ENCODE measurements at places on chromosomes 2 and 18.

DNA sequence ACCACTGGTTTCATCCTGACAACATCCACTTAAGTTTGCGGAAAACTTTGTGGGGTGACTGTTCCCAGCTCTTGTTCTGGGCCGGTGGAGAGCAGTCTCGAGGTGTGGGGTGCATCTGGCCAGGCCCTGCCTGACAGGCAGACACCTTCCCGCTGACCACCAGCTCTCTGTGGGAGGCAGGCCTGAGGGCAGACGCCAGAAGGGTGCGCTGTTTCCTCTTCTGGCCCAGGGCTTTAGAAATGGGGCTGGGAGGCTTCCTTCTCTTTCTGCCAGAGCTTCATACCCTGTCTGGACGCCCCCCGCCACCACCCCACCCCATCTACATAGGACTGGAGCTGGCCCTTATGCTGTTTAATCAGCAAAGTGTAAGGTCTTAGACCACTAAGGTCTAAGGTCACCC is 263.8 kb downstream of the LOXHD1 start:
- DNase-seq = no peak

DNA sequence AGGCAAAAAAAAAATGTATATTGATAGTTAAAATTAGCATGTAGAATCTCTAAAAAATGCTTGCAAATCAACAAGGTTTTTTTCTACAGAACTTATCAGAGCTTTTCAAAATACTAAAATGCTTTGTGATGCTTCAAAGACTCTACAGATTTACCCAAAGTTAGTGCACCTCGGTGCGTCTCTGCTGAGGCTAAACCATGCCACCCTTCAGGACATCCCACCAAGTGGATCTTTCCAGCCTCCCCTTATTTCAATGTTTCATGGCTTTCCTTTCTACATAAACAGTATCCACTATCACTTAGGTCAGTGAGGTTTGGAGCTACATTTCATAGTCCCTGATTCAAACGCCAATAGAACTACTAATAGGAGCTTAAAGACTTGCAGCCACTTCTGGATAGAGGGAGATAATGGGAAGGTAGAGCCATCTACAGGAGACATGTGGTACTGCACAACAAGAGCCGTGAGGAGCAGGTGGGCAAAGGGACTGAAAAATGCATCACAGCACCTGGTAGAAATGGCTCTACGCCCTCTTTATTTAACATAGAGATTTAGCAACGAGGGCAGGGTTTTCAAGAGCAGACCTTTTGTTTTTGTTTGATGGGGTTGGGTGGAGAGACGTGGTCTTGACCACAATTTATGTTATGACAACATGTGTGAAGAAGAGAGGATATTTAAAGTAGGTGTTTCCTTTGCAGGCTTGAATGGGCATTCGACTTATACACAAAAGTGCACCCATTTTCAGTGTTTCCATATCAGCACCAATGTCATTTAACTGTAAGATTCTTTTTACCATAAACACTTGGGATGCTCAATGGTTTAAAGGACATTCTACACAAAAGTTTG is 56.1 kb upstream of the SLC35G4 start:
- DNase-seq = peak; percentile 5

DNA sequence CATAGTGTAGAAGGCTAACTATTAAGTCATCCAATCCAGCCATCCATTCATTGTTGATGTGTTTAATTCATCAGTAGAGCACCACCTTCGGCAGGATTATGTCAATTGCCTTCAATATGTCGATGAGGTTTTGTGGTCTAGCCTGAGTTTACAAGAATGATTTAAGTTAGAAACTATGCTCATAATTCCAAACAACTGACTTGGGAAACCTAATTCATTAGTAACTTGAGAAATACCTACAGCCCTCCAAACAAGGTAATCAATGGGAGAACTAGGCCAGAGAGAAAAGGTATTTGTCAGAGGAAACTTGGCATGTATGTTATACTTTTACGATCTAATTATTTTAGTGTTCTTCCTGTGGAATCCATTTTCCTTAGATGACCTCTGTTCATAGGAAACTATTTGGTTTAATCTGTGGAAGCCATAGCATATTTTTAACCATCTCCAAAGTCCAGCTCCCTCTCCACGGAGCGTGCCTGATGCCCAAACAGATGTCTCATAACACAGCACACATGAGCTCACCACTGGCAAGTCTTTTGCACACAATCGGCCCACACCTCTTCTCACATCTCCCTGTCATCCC is 148.5 kb downstream of the GFPT1 start:
- DNase-seq = peak; percentile 51

DNA sequence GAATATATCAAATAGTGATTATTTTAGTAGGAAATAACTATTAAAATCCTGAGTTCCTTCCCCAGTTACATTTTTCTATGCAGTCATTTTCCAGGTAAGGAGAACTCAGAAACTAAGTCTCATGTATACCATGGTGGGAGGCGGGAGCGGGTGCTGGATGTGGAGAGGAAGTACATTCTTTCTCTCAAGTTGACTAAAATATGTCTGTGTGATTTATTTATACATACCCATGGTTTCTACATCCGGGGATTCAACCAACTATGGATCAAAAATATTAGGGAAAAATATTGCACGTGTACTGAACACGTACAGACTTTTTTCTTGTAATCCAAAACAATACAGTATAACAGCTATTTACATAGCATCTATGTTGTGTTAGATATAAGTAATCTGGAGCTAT is 6.8 kb downstream of the ZCCHC2 start:
- no peak for DNase-seq

- no peak for DNase-seq
Observed at GRCh38 chr18:54479365-54479764, 111.7 kb upstream of the DYNAP start.

- DNase-seq = no peak
Observed at GRCh38 chr18:68714366-68714711, 569 bp downstream of the TMX3 start.

GRCh38 chr2:54373855-54374254 is 82.3 kb upstream of the SPTBN1 start:
- no peak for DNase-seq

GRCh38 chr2:69251943-69252342 is 135.1 kb downstream of the GFPT1 start:
- no peak for DNase-seq

GRCh38 chr18:46054956-46055837 is 16.9 kb downstream of the PSTPIP2 start:
- DNase-seq = no peak

- DNase-seq = no peak
Observed at GRCh38 chr2:201194097-201194496, 11.2 kb downstream of the CASP10 start.

- no peak for DNase-seq
Observed at GRCh38 chr18:57738078-57738477, 65.0 kb downstream of the ATP8B1 start.

GRCh38 chr2:47561371-47561770 is 158.4 kb downstream of the MSH2 start:
- no peak for DNase-seq

GRCh38 chr2:200778038-200778437 is 33.7 kb upstream of the BZW1 start:
- no peak for DNase-seq

DNA sequence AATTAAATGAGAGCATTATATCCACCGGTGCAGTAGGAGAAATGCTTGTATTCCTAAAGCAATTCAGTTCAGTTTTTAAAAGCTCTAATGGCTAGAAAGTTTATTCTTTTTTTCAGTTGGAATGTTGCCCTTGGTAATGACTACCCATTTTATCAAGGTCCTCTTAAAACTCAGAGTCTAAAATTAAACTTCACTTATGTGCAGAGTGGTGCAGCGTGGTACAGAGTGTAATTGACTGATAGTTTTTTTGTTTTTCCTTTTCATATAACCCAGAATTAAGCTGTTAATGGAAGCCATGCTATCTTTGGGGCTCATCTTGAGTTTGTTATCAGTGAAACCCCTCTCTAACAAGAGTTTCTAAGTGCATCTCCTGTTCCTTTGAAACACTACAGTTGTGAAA is 21.4 kb downstream of the NCOA1 start:
- no peak for DNase-seq

DNA sequence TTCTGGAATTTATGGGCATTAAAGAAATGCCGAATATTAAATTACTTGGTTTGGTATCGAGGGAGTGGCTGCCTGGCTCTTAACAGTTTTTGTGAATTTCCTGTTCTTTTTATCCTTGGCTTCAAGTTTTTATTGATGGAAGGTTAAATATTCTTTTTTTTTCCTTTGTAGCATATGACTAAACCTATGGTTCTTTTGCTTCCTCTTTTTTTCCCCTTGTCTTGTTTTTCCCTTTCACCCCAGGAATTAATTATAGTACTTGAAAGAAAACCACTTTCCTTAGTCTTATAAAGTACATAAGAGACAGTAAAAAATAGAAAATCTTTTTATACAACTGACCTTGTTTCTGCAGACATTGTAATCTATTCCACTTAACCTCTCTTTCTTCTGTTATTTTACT is 42.4 kb downstream of the MGAT5 start:
- no peak for DNase-seq

- no peak for DNase-seq
Observed at GRCh38 chr2:173962031-173962430, 3.1 kb downstream of the SP3 start.

GRCh38 chr2:211611061-211611518 is 927.5 kb downstream of the ERBB4 start:
- no peak for DNase-seq

DNA sequence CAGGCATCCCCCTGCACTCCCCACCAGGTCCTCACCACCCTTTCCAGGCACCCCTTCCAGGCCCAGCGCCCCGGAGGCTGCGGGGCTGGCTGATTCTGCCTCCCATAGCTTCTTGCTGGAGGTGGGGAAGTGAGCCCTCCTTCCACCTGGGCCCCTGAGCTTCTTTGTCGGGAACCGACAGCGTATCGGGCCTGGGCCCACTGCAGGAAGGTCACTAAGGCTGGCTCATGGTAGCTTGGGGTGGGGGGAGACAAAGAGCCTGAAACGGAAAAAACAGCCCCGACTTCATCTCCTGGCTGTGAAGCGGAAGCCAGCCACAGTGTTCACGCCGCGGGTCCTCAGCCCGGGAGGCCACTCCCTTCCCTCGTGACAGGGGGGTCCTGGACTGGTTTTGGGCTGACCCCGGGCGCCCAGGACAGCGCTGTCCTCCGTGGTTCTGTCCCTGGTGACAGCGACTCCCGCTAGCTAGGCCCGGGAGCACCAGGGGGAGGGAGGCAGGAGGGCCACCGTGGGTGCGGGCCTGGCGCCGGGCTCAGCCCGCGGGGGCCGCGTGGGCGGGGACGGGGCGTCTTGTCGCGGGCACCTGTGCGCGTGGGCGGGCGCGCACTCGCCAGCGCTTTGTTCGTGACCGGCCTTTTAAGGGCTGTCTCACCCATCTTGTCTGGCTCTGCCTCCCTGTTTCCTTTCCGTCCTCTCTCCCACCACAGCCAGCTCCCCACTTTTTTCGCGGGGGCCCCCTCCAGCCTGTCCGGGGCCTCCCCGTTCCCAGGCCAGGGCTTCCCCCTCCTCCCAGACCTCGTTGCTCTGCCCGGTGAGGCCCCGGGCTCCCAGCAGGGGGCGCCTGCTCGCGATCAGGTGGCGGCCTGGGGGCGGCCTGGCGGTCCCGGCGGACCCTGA is 64.9 kb downstream of the DNMT3A start:
- no peak for DNase-seq

- no peak for DNase-seq
Observed at GRCh38 chr2:10475811-10476660, 27.9 kb upstream of the ODC1 start.

- DNase-seq = peak; percentile 76
Observed at GRCh38 chr2:217162533-217162932, 302.7 kb upstream of the TNP1 start.

- DNase-seq = no peak
Observed at GRCh38 chr2:199282309-199282708, 175.4 kb downstream of the SATB2 start.

DNA sequence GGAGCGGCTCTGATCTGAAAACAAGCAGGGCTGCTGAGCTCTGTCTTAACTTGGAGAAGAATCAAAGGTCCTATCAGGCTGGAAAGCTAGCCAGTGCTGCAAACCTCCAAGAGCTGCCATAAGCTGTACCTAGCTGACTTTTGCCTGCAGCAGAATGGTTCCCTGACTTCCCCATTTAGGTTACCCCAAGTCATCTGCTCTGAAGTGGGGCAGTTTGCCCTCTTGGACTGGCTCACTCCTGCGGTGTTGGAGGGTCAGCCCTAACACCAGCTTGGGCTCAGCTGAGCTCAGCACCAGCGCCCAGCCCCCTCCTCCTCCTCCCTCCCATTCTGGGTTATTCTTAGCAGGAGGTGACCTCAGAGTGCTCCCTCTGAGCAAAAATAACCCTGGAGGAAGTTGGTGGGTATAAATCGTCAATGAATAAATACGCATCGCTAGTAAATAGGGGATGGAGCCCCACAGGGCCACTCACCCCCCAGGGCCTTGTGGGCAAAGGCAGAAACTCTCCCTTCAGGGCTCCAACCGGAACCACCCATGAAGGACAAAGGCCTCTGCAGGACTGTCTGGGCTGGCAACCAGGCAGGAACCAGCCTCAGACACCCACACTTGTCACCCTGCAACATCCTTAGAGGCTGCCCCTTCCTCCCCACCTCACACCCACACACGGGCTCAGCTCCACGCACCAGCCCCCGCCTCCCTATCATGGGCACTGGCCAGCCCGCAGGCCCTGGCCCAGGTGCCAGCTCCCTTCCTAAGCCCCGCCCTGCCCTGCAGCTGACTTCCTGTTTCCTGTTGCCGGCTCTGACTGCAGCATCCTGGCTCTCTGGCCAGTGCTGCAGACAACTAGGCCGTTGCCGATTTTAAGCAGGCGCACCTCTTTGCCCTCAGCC is 46.9 kb downstream of the DNMT3A start:
- DNase-seq = no peak

DNA sequence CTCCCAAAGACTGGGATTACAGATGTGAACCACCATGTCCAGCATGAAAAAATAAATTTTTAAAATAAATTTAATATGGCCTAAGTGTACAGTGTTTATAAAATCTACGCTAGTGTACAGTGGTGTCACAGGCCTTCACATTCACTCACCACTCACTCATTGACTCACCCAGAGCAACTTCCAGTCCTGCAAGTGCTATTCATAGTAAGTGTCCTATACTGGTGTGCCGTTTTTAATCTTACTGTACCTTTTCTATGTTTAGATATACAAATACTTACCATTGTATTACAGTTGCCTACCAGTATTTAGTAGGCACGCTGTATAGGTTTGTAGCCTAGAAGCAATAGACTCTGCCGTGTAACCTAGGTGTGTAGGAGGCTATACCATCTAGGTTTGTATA is 291.6 kb upstream of the STON1 start:
- DNase-seq = no peak

GRCh38 chr2:151410485-151410834 is 758 bp downstream of the RIF1 start:
- no peak for DNase-seq

- no peak for DNase-seq
Observed at GRCh38 chr2:234091432-234091879, 41.0 kb downstream of the SPP2 start.

DNA sequence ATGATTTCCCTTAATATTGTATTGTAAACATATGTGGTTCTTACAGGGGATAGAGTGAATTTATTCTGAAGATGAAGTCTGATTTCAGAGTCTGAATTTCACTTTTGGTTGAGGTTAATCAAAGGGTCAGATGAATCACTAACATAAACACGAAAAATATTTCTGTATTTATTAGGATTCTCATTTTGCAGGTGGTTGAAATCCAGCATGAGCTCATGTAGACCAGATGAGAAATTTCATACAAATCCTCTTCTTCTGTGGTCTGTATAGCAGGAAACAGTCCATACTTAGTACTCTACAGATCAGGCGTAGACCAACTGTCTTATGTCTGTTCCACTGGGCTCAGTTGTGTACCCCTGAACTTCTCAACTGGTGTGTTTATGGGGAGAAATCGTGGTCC is 157.8 kb downstream of the BABAM2 start:
- no peak for DNase-seq

All from AG04449 (cell line).